ENCODE measurements at places on chromosomes 7 and 10.

DNA sequence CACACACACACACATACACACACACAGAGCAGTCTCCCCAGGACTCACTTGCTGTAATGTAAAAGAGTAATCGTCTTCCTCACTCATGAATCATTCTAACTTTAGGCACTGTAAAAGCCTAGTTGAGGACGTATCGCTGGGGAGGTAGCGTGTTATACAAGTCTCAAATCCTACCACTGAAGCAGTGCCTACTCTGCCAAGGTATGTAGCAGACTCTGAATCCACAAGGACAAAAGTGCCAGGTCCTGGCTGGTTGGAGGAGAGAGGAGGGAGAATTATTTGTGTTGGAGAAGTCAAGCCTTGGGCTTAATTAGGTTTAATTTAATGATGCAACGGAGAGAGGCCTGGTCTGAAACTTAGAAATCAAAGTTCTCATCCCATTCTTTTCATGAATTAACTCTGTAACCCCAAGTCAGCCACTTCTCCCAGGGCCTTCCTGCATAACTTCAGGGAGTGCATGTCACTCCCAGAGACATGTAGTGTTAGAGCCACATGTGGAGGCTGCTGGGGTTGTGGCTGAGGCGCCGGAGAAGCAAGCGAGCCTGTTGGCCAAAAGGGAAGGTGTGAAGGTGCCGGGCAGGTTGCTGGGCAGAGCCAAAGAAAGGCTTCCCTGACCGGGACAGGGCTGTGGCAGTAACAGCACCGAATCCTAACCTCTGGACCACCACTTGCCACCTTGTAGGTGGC is 36.7 kb downstream of the NKX2-3 start:
- DNase-seq = no peak

DNA sequence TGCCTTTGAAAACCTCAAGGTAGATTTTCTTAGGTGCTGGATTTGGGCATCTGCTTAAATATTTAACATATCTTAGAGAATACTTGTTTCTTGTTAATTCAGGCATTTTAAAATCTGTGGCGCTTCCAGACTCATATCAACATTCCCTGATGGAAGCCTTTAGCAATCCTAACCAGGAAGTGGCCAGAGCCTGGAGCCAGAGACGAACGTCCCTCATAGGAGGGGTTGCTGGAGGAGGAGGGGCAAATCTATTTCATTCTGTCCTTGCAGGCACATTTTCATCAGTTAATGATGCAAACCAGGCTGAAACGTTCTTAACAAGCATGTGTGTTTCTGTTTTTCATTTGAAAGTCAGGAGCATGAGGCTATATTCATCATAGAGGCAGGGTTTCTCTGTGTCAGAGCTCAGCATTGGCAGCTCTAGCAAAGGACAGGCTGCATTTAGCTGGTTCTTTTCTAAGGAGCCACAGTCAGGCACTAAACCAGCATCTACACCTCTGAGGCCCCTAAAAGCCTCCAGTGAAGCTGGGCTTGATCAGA is 17.8 kb upstream of the IFIT2 start:
- no peak for DNase-seq

GRCh38 chr7:147400221-147400689 is 1190.3 kb upstream of the C7orf33 start:
- DNase-seq = no peak

DNA sequence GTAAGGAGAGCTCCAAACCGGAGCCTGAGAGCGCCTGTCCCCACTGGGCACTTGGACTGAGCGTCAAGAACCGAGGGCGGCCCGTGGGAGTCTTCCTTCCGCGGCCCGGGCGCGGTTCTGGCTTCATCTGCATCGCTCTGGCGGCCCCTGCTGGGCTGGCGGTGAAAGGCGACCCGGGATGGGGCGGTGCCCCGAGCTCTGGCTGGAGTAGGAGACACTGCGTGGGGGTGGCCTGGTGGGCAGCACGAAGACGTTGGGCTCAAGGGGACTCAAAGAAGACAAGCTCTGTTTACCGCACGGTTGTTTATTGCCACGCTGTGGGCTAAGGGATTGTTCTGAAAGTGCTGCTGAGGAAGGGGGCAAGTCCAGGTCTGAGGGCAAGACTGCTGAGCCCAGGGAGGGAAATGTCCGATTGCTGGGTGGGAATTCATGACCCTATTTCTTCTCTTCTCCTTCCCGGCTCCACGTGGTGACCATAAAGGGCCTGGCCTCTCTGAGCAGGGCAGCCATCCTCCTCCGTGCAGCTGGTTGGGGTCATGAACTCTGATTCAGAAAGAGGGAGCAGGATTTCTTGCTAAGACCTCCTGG is 29.8 kb downstream of the PLAU start:
- peak; percentile 85 for DNase-seq

GRCh38 chr10:1287971-1288401 is 231.8 kb downstream of the WDR37 start:
- no peak for DNase-seq

- DNase-seq = no peak
Observed at GRCh38 chr10:97024168-97025073, 161.3 kb downstream of the SLIT1 start.

- no peak for DNase-seq
Observed at GRCh38 chr10:50469288-50469687, 154.5 kb downstream of the SGMS1 start.

GRCh38 chr7:158779061-158780000 is 50.0 kb downstream of the ESYT2 start:
- DNase-seq = no peak

DNA sequence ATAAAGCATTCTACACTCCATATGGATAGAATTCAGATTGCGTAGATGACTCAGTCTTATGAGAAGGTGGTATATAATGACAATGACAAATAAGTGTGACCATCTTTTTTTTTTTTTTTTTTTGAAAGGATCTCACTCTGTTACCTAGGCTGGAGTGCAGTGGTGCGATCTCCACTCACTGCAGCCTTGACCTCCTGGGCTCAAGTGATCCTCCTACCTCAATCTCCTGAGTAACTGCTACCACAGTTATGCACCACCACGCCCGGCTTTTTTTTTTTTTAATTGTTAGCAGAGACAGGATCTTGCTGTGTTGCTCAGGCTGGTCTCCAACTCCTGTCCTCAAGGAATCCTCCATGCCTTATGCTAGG is 43.2 kb upstream of the NRP1 start:
- no peak for DNase-seq

DNA sequence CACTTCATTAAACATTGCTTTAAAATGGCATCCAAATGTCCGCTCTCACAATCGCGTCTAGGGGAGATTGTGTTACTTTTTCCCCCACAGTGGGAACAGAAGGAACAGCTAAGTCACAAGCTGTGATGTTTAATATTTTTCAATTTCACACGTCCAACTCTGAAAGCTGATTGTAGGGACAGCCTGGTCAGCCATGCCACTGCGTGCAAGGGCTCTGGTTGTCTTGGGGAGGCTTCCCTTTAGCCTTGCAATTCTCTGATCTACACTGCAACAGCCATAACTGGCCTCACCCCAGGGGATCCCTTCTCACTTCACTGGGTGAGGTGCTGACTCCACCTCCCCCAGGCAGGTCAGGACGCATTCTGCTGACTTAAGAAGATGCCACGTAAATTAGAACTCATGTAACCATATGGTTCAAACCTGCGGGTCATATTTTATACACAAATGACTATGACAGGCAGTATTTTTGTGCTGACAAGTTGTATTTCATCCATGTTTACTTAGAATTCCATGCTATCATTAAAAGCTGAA is 425.2 kb upstream of the NFE2L3 start:
- no peak for DNase-seq

- DNase-seq = no peak
Observed at GRCh38 chr7:45642044-45642443, 67.9 kb downstream of the ADCY1 start.

- DNase-seq = no peak
Observed at GRCh38 chr10:22631646-22632278, 82.6 kb downstream of the PIP4K2A start.

DNA sequence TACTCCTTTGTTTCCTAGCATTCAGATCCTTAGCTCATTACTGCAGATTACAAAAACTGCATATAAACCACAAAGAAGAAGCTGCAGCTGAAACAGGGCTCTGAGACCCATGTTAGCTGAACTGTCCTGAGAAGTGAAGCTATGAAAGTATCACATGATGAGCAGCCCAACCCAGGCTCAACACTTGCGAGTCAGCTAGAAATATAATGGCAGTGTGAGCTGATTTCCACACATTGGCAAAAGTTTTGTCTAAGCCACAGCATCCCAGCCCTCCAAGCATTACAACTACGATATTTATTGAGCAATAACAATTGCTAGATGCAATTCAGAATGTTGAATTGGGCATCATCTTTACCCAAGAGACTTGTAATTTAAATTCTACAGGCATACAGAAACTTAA is 34.5 kb upstream of the SKAP2 start:
- no peak for DNase-seq

DNA sequence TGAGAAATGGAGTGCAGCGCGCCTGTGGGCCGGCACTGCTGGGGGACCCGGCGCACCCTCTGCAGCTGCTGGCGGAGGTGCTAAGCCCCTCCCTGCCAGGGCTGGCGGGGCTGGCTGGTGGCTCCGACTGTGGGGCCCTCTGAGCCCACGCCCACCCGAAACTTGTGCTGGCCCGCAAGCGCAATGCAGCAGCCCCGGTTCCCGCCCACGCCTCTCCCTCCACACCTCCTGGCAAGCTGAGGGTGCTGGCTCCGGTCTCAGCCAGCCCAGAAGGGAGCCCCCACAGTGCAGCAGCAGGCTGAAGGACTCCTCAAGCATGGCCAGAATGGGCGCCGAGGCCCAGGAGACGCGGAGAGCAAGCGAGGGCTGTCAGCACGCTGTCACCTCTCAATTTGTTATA is 1063.0 kb upstream of the AUTS2 start:
- DNase-seq = no peak

DNA sequence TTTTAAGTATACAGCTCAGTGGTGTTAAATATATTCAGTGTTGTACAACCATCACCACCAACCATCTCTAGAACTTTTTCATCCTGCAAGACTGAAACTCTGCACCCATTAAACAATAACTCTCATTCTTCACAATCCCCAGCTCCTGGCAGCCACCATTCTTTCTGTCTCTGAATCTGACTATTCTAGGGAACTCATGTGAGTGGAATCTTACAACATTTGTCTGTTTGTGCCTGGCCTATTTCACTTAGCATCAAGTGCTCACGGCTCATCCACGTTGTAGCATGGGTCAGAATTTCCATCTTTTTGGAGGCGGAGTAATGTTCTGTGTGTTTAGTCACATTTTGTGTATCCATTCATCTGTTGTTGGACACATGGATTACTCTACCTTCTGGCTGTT is 40.8 kb upstream of the PFKFB3 start:
- DNase-seq = no peak

DNA sequence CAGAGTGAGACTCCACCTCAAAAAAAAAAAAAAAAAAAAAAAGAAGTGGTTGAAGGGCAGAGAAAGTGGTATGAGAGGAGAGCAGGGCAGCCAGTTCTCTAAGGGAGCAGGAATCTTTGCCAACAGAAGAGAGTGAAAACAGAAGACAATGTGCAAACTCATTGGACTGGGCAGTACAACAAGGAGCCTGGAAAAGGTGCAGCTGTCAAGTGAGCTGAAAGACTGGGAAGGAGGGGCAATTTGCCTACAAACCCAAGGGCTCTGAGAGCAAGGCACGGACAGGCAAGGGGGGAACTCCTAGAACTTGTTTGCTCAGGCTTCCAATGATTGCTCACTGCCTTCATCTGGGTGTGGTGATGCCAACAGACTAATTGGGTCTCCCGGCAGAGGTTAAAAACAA is 9.5 kb downstream of the ACTR1A start:
- DNase-seq = no peak

DNA sequence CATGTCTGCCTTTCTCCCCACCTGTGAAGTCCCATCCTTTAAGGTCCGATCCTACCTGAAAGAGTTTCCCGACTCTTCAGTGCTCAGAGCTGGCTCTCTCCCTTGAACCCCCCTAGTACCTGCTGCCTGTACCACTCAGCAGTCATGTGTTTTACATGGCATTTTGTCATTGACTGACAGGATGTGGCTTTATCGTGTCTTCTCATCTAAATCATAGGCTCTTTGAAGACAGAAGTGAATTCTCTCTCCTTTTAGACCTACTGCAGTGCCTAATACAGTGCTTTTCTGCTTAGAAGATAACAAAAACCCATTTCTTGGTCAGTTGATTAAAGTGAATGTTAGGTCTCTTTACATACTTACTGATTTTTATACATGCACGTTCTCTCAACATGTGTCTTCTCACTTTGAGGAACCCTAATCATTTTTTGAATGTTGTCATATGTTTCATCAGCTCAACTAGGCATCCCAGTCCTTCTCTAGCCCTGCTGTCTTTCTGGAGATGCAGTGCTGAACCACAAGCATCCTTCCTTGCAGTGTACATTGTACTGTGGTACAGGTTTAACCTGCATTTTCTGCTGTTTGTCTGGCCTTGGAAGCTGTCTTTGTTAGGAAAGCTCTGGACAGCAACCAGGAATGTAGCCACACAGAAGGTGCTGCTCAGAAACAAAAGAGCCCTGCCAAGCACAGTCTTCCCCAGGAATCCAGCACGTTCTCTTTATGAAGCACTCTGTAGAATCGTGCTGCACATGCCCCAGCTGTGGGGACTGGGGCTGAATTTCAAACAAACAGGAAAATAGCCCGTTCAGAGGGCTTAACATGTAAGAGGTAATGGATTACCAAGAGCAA is 28.1 kb upstream of the LRRC4 start:
- DNase-seq = no peak

GRCh38 chr7:54946271-54946670 is 72.5 kb upstream of the EGFR start:
- no peak for DNase-seq

- DNase-seq = no peak
Observed at GRCh38 chr7:151274936-151275812, 26.7 kb upstream of the SMARCD3 start.

GRCh38 chr7:110868458-110868857 is 222.5 kb upstream of the LRRN3 start:
- no peak for DNase-seq

GRCh38 chr7:99468336-99468918 is 2.5 kb upstream of the ATP5MF start:
- no peak for DNase-seq

DNA sequence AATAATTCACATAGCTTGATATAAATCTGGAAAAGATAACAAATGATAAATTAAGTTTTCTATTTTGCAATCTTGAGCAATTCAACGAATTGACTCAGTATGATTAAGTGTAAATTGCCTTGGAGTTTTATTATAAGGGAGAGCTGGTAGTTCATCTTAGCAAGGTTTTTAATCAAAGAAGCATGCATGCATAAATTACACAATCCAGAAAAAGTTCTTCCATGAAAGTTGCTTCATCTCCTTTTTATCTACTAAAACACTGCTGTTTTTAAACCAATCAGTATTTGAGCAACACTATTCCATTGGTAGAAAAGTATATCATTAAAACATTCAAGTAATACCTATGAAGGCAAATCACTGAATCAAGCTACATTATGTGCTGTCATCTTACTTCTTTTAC is 47.6 kb downstream of the POT1 start:
- DNase-seq = no peak

DNA sequence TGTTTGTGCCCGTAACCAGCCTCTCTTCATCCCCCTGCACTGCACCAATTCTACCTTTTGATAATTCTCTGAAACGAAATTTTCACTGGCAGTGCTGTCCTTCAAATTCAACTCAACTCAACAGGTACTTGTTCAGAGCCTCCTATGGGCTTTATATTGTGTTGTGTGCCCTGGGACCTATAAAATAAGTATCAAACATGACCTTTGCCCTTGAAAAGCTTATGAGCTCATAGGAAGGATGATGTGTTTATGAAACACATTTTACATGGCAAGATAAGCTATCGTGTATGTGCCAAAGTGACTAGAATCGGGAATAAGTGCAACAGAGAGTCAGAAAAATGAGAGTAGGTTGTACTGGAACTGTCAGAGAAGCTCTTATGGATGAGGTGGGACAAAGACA is 923.5 kb downstream of the LRMDA start:
- no peak for DNase-seq

Measured in activated T-cell treated with anti-CD3 and anti-CD28 coated beads, Interleukin-2, amount 50 U/mL, for 4 hours (primary cell).